Stimulated activated CD8-positive, alpha-beta memory T cell treated with anti-CD3 and anti-CD28 coated beads, Interleukin-2, amount 100 ng/mL, for 1 hour (primary cell): ENCODE measurements at places on chromosomes 7 and 10.

GRCh38 chr7:112272921-112273561, 66.5 kb downstream of the ZNF277 start:
- DNase-seq, result no peak

DNA sequence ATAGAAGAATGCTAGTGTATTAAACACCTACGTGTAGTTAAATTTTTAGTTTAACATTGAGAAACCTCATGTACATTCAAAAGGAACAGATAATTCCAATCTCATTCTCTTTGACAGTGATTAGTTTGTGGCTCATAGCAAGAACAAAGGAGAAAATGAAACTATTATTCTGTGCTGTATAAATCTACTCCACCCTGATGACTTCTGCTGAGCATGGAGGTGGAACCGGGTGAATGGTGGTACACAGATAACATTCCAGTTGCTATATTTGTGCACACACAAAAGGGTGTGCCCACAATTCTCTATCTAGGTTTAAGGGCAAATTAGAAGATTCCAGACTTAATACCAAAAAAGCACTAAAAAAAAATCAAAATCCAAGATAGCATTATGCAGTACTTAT, 17.0 kb upstream of the RALA start:
- no peak for DNase-seq

- no peak for DNase-seq
Measured at GRCh38 chr7:34596887-34597286, 61.1 kb upstream of the NPSR1 start.

GRCh38 chr7:151632750-151633515, 113.2 kb upstream of the RHEB start:
- DNase-seq, result no peak

DNA sequence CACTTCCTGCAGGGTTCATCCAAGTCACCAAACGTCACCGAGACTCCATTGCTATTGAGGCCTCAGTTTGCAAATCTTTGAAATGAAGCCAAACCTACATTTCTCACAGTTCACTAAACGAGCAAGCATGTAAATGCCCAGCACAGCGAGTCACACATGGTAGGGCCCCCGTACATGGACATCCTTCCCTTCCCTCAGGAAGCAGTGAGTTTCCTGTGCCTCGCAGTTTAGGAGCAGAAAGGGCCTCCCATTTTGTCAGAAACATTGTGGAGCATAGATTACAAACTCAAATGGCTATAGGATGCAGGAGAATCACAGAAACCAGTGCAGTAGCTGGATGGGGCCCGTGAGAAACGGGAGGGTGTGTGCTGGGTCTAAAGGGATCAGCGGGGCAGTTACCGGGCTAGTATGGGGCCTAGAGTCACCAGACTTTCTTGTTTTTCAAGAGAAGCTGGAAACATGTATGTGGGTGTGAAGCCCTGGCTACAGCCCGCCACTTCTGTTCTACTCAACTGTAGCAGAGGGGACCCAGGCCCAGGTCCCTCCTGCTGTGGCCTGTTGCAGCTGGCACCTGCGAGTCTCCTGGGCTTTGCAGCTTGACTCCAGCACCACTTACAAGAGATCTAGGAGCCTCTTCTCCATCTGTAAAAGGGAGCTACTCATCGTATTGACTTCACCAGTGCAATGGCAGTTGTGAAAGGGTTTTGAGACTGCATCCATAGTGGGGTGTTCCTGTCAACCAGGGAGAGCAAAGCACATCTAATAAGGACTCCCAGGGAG, 14.2 kb upstream of the SLC18A3 start:
- no peak for DNase-seq

- DNase-seq, result no peak
Measured at GRCh38 chr7:87866089-87866488, 10.1 kb downstream of the SLC25A40 start.

GRCh38 chr10:89591111-89591795, 53.8 kb downstream of the PANK1 start:
- no peak for DNase-seq

- no peak for DNase-seq
Measured at GRCh38 chr10:11437391-11438142, 173.9 kb downstream of the USP6NL start.

GRCh38 chr10:35184527-35185171, 58.0 kb downstream of the CREM start:
- DNase-seq, result no peak

GRCh38 chr10:78437407-78437768, 403.7 kb downstream of the RPS24 start:
- no peak for DNase-seq

DNA sequence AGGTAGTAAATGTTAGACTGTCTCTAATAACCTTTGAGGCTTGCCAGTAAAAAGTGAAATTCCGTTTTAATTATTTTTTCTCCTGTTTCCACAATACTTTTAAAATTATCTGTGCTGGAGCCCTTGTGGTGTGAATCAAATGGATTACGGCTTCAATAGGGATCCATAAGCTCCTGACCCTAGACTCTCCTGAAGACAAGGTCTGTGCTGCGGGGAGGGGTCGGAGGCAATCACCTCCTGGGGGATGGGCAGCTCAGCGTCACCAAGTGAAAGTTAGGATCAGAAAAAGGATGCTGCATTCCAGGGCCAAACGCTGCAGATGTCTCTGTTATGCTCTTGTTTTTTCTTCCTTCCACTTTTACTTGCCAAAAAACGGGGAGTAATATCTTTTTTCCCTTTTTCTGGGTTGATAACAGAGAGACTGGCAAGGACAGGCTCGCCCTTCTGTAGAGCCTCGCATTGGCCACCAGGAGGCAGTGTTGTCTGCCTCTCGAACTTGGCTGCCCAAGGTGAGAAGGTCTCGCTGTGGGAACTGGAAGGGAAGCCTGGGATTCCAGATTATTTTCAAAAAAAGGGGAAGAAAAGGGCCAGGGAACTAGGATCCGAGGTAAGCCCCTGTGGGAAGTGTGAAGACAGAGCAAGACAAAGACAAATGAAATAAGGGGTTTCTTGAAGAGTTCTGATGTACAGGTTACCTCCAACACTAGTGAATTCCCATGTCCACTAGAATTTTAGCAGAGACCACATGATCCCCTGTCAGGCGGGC, 621.9 kb downstream of the ACTR3B start:
- no peak for DNase-seq

DNA sequence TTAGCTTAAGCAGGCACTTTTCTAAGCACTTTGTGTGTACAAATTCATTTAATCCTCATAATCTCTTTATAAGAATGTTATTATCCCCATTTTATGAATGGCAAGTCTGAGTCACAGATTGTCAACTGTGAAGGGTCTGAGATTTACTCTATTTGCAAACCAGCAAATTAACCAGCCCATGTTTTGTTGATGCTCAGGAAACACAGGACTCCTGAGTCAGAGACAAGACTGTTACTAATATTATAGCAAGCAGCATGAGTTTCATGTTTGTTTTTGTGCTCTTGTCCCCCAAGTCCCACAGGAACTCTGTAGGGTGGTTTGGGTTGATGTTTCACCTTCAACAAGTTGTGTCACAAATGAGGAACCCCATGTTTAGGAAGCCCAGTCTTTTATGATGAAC, 182.0 kb upstream of the PPP1R3A start:
- DNase-seq, result no peak
